ENCODE measurements at places on chromosomes 2 and 18.

GRCh38 chr18:79064228-79064627 lies 5.0 kb upstream of the ATP9B start:
- no peak for DNase-seq

DNA sequence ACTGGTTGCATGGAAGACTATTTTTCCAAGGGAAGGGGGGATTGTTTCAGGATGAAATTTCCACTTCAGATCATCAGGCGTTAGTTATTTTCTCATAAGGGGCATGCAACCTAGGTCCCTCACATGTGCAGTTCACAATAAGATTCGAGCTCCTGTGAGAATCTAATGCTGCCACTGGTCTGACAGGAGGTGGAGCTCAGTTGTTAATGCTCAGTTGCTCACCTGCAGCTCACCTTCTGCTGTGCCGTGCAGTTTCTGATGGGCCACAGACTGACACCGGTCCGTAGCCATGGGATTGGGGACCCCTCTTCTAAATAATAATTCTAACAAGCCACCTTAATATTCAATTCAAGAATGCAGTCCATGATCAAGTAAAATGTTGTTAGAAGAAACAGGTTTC lies 34.9 kb downstream of the PLCL1 start:
- no peak for DNase-seq

- DNase-seq = no peak
Observed at GRCh38 chr2:226440127-226440918, 359.3 kb downstream of the IRS1 start.

DNA sequence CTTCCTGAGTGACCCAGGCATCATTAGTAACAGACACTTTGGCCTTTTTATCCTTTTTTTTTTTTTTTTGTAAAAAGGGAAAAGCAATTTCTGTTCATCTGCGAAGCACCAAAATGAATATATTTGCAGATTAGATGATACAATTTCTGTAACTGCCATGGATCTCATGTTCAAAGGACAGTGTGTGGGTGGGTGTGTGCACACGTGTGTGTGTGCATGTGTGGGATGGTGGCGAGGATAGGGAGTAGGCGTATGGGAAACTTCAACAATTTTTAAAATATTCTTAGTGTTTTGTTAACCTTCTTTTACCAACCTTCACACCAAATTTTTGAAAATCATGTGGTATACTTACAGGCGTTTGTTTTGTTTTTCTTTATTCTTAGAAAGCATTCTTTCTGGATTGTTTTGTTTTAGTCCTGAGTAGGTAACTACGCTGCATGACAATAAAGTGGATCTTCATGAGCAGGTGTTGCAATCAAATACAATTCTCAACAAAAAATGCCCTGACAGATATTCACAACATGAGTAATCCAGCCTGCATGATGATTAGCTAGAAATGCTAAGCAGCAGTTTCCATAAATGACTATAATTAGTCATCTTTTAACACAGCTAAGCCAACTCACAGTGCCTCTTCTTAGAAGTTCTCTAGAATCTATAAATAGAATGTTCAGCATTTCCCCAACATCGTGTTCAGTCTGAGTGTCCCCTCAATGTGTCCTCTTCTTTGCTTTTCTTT lies 53.5 kb upstream of the RMDN2 start:
- DNase-seq = no peak

DNA sequence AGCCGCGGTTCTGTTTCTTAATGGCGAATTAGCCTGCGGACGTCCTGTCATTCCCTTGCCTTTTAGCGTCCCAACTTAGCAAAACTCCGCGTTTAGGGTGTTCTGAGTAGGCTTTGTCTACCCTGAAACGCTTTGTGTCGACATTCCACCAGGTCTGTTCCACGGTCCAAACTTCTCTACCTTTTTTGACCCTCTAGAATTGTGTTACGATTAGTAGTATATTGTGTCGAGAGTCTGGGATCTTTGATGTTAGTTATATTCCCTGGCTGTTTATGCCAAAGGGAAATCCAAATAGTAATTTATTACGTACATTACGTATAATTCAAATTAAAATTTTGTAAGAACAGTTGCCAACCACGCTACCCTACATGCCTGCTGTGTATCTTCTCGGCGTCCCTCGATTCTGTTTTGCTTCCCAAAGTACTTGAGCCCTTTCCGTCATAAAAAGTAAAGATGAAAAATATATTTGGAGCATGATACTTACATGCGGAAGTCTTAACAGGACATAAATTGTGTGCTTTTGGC lies 495 bp upstream of the TTC32 start:
- no peak for DNase-seq

Data from stimulated activated CD4-positive, alpha-beta T cell treated with anti-CD3 and anti-CD28 coated beads, Interleukin-1b, Interleukin-23, amount 100 ng/mL, for 1 hour (primary cell).